HEK293T (cell line): ENCODE measurements at places on chromosomes 3 and 15.
A peak's percentile ranks its signal among the peaks of the same experiment; 100 is the strongest.

- DNase-seq, result no peak
Measured at GRCh38 chr3:141938011-141938500, 61.6 kb downstream of the ATP1B3 start.

GRCh38 chr3:107806021-107806420 lies 283.3 kb downstream of the BBX start:
- no peak for DNase-seq

- no peak for DNase-seq
Measured at GRCh38 chr3:101791778-101792177, 12.8 kb downstream of the NXPE3 start.

DNA sequence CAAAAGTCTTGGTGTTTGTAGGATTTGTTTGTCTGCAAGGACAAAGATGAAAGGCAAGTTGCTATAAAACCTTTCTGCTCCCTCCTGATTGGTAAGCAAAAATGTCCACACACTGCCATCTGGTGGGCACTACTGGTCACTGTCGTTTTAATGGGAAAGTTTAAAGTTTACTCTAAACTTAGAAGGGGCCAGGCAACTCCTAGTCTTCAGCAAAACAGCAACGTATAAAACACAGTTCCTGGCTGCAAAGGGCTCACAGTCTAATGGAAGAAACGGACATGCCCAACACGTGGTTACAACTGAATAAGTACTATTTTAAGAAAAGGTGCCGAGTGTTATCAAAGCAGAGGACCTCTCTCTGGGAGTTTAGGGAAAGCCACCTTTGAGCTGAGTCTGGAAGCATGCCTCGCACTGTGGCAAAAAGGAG lies 23.7 kb upstream of the TPRG1 start:
- DNase-seq, result peak; percentile 42

DNA sequence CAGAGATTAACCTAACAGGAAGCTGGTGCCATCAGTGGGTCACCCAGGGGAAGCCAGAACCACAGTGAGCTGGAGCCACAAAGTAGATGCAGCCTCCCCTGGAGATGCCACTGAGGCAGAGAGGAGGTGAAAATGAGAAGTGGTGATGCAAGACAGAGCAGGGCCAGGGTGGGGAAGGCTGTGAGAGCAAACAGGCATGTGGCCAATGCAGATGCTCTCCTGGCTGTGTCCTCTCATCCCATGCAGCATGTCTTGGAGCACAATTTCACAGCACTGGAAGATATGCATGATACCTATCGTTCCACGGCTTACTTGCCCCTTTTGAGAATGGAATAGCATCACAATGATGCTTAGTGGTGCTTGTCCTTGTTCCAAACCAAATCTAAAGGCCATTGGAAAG lies 126.3 kb downstream of the ABHD5 start:
- no peak for DNase-seq

GRCh38 chr3:85790445-85791030 lies 831.7 kb downstream of the CADM2 start:
- DNase-seq, result no peak

GRCh38 chr3:174276826-174277225 lies 582.3 kb upstream of the NAALADL2 start:
- no peak for DNase-seq

DNA sequence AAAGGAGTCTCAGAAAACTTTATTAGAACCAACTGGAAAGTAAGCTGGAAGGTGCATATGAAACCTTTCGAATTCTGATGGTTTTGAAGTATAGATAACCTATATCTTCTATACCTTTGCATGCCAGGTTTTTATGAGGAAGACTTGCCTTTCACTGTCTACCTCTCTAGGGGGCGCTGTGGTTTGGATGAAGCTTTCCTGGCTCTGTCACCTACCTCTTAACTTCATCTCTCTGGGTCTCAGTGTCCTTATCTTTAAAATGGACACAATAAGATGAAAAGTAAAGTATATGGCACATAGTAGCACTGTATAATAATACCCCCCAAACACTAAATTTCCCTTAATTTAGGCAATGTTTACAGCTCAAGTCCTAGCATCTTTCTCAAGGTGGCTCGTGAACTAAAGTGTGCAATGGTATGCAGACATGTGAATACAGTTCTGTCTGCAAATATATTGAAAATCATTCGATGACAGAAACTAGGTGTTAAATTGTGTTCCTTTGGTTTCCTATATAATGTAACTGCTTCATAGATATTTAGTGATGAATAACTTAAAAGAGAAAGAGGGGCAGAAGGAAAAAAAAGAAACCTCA lies 314.3 kb downstream of the CHST2 start:
- DNase-seq, result peak; percentile 25

DNA sequence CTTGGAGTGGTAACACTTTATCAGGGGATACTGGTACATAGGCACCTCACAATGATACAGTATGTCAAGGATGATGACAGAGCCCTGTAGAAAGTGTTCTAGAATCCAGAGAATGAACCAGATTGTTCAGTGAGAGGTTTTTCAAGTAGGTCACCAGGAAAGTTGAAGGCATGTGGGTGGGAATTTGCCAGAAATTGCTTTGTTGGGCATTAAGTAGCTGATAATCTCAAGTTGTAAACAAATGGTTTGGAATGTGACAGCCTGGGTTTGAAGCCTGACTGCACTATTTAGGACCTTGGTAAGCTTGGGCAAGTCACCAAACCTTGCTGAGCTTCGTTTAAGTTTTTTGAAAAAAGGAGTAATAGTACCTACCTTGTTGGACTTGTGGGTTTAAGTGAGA lies 12.5 kb downstream of the SLC35G2 start:
- DNase-seq, result no peak

DNA sequence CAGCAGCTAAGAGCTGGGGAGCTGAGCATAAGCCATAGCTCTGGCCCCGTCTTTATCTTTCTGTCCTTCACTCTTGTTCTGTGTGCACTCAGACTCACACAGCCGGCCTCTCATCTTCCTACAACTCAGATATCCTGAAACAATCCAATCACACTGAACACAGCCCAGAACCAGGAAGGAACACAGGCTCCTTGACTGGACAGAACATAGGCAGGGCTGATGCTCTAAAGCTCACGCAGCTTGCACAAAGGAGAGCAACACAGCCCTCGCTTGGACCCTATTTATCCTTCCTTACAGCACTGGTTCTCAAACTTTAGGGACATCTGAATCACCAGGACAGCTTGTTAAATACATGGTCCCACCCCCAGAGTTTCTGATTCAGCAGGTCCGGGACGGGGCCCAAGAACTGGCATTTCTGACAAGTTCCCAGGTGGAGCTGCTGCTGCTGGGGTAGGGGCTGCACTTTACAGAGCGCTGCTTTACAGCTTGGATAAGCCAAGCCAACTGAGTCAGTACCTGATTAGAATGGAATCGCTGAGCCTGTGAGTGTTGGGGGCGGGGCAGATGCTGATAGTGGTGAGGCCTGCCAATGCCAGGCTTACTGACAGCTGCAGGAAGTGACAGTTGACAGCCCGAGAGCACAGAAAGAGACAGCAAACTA lies 65.1 kb downstream of the MRPL46 start:
- no peak for DNase-seq

DNA sequence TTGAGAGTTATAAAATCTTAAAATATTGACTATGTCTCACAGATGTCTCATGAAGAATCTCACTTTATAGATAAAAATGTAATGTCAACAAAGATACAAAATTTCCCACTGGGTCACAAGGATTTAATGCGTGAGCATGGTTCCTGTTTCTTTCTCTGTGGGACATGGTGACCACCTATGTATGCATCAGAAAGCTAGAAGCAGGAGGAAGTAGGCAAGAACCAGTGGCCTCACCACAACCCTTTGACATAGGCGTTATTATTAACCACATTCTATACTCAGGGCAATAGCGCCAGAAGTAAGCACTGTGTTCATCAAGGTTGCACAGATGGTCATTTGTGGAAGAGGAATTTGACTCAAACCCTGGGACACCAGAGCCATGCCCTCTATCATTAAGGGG lies 11.7 kb upstream of the ADAMTS17 start:
- DNase-seq, result no peak

GRCh38 chr3:33929813-33930212 lies 131.4 kb downstream of the PDCD6IP start:
- DNase-seq, result no peak

DNA sequence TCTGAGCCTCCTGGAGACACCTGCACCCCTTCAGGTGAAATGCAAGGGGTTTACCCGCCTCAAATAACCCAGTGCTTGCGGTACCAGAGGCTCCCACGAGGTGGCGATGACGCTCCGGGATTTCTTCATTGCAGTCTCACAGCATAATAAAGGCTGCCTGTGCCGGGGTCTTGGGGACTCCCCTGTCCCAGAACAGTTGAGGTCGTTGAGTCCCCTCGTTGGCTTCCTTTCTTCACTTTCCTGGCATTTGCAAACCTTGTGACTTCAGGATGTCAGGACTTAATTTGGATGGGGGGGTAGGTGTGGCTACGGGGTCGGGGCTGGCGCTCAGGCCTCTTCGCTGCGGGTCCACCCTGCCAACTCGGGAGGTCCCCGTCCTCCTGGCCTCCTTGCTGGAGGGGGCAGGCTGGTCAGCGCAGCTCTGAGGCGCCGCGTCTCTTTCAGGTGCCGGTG lies 1.3 kb downstream of the GNAT1 start:
- DNase-seq, result peak; percentile 74

- no peak for DNase-seq
Measured at GRCh38 chr3:183811638-183812037, 13.7 kb downstream of the MAP6D1 start.

GRCh38 chr3:35383216-35383615 lies 256.1 kb upstream of the ARPP21 start:
- DNase-seq, result no peak

DNA sequence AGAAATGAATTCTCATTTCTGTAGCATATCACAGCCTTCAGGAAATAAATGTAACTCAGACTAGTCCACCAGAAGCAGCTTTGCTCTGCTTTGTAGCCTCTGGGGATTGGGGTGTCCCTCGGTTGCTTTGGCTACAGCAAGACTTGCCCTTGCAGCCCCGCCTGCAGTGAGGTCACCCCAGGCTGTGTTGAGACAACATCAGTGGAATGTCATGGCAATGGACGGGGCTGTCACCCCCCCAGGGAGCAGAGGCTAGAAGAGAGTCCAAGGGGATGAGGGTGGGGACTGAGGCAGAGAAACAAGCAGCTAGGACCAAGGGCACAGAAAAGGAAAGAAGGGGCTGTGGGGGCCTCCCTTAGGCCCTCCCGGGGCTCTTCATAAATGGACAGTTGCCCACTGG lies 854 bp downstream of the CLEC3B start:
- DNase-seq, result no peak

GRCh38 chr3:2589336-2589969 lies 490.8 kb downstream of the CNTN4 start:
- no peak for DNase-seq

DNA sequence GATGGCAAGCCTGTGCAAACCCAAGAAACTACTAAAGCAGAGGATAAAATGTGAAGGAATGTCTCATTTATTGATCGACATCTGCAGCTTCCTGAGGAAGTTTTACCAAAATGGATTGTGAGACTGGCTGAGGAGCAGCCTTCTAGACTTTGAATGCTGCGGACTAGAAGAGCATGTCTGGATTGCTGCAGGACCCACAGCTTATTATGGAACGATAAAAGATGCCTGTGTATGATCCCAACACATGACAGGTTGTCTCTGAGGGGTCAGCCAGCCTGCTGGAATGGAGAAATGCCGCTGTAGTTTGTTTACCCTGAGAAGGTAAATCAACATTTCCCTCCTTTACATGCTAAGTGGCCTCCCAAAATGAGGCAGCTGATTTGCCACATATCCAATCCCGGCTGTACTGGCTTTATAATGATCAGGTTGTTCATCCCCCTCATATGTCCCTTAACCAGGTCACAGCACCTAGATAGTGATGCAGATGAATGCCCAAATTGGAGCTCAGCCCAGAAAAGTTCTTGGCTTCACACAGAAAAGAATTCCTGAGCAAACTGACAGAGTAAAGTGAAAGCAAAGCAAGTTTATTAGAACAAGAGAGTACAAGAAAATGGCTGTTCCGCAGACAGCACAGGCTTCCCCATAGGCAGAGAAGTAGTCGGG lies 63.9 kb downstream of the IL12A start:
- no peak for DNase-seq

GRCh38 chr3:49652903-49653415 lies 21.2 kb upstream of the APEH start:
- no peak for DNase-seq

GRCh38 chr15:43974852-43975251 lies 148.1 kb downstream of the WDR76 start:
- DNase-seq, result peak; percentile 8

DNA sequence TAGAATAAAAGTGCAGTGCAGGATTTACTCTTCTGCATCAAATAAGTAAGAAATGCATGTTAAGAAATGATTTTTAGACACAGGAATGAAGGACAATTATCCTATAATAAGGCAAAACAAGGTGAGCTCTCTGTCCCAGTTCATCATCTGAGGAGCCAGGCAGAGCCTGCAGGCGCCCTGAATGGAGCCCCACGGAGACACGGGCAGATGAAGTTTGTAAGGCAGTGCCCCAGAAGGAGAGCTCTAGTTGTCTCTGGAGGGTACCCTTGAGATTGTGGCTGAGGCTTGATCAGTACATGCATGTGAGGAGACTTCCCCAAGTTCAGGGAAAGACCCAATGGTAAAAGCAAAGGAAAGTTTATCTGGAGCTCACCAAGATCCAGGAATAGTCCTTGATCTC lies 50.3 kb downstream of the ATP10A start:
- DNase-seq, result no peak

DNA sequence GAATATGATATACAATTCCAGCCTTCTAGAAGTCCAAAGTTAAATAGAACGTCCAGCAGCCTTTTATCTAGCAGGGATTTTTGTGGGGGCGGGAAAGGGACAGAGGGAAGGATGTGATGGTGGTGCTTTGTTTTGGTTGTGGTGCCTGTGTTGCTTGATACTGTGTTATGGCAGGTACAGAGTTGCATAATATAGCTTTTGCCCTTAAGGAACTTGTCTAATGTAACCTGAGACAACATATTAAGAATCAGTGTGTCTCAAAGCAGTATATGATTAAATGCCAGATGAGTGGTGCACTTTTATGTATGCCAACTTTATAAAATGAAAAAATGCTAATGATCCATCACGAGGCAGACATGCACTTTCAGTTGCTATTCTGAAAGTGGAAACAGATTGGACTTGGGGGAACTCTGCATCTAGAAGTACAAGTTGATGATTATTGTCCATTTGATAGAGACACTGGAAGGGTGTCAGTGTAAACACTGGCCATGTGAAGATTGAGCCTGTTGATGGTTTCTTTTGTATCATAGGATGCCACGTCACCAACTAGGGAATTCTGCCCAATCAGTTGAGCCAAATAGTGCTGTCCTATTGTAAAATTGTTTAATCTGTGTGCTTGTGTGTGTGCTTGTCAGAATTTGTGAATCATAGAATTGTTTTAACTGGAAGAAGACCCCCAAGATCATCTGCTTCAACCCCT lies 23.0 kb downstream of the NEO1 start:
- DNase-seq, result no peak

- DNase-seq, result no peak
Measured at GRCh38 chr3:195058336-195059005, 212.5 kb downstream of the XXYLT1 start.

DNA sequence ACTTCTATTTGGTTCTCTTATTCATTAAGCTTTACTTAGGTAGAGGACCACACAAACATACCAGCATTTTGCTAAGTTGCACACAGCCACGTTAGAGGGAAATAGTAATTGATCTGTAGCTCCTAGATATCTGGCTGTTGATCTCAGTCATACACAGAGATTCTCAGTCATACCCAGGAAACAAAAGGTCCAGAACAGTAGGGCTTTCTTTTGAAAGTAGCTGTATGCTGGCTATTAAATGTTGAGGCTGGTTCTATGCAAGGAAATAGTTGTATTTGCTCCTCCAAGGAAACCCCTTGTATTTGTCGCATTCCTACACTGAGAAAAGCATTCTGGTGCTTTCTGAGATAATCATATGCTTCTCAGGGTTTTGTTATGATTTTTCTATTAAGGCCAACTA lies 523.8 kb downstream of the SOX2 start:
- no peak for DNase-seq

- no peak for DNase-seq
Measured at GRCh38 chr15:73956743-73957135, 30.5 kb downstream of the LOXL1 start.
